ENCODE measurements at places on chromosomes 2 and 18.

- DNase-seq = no peak
Measured at GRCh38 chr18:75977081-75977480, 518.0 kb downstream of the ZNF516 start.

DNA sequence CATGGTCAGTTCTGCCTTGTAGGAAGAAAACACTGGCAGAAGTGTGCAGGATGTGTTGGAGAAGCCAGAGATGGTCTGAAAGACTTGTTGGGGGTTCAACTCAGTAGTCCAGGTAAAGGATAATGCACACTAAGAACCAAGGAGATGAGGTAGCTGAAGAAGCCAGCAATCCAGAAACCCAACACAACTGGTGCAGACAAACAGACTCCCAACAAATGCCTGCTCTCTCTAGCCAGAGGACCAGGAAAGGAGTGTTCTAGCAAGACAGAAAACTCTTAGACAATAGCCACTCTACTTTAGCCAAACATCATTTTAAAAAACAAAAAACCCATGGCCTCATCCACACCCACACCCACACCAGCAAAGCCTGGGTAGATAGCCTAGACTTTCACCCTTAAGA lies 33.9 kb downstream of the EVA1A start:
- DNase-seq = no peak

GRCh38 chr2:116718451-116718850 lies 1096.0 kb upstream of the DDX18 start:
- DNase-seq = no peak

DNA sequence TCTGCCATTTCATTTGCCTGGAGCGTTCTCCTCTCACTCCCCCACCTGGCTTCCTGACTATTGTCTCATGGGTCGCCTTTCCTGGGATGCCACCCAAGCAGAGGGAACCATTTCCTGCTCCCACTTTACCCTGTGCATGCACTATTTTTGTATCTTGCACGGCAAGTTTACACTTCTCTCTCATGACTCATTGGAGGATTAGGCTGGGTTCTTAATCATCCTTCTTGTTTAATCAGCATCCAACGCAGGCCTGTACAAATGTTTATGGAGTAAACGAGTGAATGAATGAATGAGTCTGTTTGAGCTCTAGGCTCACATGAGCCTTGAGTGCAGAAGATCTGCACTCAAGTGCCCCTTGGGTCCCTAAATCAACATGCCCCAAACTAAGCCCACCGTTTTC lies 3.8 kb upstream of the ARHGAP25 start:
- DNase-seq = no peak

GRCh38 chr2:55146263-55146662 lies 85.8 kb downstream of the CLHC1 start:
- no peak for DNase-seq

GRCh38 chr2:218858138-218858445 lies 1.5 kb upstream of the WNT6 start:
- no peak for DNase-seq

DNA sequence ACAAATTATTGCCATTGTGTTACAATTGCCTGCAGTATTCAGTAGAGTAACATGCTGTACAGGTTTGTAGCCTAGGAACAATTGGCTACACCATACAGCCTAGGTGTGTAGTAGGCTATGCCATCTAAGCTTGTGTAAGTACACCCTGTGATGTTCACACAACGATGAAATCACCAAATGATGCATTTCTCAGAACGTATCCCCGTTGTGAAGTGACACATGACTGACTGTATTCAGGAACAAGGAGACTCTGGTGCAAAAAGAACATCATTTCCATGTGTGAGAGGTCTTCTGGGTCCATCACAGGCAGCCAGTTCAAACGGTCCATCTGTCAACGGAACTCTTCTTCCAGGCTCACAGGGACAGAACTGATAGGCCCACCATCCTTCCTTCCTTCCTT lies 263.7 kb downstream of the ANAPC1 start:
- DNase-seq = no peak

DNA sequence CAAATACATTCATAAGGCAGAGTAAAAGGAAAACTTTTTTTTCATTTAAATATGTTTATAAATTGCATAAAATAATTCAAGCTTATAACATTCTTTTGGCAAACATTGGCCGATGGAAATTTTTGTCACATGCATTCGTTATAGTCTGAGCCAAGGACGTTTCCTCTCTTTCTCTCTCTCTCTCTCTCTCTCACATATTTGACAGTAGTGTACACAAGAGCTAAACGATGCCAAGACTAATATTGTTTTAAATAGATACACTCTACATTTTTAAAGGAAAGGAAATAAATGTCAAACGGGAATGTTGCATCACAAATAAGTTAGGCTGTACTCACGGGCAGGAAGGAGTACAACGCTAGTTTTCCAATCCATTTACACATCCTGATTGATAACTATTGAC lies 251.1 kb upstream of the SMIM21 start:
- no peak for DNase-seq

DNA sequence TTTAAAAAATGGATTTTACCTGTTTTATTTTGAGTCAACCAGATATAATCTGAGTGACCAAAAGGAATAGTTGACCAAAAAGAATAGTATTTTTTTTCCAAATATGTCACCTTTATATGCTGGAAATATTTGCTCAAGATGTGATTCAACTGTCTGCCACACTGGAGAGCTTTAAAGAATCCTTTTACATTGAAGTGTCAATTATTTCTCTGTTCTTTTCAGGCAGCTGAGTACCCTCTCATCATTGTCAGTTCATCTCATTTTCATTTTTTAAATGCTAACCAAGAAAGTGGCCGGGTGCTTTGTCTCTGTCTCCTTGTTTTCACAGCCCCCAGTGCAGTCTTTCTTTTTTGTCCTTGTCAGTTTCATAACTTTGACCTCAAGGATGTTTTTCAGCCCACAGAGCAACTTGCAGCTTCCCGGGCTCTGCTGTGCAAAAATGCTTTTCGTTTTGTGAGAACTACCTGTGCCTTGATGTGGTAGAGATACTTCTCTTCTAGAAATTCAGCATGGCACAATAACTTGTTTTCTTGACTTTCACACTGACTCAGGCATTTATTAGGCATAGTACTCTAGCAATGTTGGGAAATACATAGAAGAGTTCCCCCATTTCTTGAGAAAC lies 23.4 kb upstream of the CERS6 start:
- DNase-seq = no peak

- DNase-seq = no peak
Measured at GRCh38 chr2:186044761-186045160, 306.2 kb downstream of the FSIP2 start.

- DNase-seq = no peak
Measured at GRCh38 chr2:8217468-8218030, 464.3 kb upstream of the ID2 start.

DNA sequence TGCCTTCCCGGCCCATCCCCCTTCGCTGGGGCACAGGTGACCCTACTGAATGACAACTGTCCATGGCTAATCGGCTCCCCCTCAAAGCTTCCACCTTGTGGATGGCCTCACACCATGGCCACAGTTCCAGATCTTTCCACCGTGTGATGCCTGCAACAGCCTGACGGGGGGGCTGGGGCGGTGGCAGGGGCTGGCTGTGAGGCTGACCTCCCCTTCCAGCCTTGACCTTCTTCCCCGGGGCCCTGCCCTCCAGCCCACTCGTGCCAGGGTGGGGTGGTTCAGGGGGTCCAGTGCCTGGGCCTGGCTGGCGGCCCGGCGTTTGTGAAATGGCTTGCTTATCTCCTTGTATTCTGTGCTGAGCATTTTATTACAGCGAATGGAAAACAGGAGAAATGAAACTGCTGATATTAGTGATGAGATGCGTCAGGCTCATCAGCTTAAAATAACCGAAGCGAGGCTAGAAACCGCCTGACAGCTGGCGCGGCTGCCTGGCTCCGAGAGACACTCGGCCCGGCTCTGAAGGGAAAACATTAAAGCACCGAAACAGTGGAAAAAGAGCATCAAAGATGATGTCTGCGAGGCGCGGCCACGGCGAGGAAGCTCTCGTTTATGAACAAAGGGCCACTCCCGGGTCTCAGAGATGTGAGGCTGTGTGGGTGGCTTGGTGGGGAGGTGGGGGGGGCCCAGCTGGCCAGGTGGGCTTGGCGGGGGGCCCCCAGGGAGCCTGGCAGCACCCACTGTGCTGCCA lies 916 bp upstream of the PDCD1 start:
- no peak for DNase-seq

GRCh38 chr2:27952070-27952469 lies 61.5 kb downstream of the BABAM2 start:
- no peak for DNase-seq

- DNase-seq = no peak
Measured at GRCh38 chr2:8249141-8249540, 432.7 kb upstream of the ID2 start.

DNA sequence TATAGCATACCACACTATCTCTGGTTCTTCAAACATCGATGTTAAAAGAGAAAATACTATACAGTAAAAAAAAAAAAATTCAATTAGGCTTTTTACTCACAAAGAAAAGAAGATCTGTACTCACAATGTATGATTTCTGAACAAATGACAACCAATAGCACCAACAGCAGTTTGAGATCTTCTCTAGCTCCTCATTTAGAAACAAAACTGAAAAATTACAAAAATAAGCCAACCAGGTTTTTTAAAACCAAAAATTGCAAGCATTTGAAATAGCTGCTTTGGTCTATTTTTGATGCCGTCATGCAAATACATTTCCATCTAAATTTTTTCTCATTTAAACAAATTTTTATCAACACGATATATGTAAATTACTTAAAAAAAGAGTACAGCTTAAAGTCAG lies 34.3 kb upstream of the RALBP1 start:
- DNase-seq = no peak

DNA sequence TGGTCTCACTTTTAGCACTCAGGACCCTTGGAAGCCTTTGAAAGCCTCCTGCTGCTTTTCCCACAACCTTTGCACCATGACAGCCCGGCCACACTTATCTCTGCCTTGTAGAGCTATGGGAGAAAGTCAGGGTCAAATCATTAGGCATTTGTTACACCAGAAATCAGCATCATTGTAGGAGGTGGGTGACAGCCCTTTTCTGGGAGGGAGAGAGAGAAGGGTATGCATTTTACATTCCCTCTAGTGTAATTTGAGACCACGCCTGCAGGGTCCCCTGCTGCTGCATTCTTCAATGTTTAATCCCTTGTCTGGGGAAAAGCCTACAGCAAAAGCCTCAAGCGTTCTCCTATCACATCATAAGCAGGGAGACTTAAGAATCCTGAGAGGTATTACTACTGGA lies 766.8 kb upstream of the FAM98A start:
- DNase-seq = no peak

DNA sequence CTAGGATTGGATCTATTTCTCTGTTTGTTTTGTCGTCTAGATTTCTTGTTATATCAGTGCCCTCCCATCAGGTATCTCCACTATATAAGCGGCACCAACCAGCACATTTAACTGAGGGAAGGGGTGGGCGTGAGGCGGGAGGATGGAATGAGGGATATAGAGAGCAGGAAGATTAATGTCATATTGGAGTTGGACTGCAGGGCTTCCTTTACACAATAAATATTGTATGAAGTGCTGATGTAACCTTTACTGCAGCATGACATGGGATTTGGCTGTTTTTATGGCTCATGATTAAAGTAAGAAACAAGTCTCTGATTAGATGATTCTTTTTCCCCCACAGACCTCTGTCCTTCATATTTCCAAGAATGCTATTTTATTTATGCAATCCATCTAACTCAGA lies 54.8 kb downstream of the TMEM200C start:
- DNase-seq = no peak
